Hematopoietic multipotent progenitor cell treated with erythropoietin and hydrocortisone succinate and interleukin-3 and kit ligand, for 6 days (in vitro differentiated cells): ENCODE measurements at places on chromosomes 6 and 20.

DNA sequence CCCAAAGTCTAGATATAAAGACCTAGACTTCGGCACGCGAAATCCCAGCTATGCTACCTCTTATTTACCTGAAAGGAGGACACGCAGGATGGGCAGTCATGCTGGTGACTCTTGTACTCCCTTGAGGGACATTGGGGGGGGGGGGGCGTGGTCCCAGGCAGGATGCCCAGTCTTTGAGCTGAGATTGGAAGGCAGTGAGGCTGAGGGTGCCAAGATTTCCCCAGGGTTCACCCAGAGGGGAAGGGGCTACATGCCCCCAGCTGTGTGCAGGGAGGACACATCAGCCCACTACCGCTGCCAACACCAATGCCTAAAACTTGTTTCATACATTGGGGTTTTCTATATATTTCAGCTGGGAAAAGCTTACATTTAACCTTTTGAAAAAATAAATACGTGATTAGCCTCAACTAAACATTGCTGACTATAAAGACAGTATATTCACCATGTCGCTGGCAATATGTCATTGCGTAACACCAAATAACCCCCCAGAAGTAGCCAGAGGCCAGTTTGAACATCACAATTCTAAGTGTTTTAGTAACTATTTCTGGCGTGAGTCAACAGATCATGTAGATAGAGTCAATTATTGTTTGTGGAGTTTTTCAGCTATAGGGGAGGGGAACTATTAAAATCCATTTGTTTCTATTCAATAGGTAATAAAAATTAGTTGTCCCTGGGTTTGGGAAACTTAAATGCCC is 21.6 kb downstream of the MGME1 start:
- DNase-seq, result no peak

DNA sequence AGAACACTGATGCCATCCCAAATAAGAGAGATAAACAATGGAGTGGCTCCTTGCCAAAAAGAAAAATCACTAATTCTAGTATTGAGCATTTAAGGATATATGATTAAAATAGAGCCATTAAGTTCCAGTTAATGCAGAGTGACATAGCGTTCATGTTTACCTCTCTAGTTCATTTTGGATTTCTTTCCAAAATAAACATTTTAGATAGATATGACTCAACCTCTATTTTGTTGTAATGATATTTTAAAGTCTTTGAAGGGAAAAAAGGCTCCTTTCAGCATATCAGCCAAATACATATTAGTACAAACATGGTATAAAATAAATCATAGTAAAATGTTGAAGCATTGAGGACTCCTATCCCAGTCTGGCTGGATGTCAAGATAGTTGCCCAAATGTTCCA is 33.4 kb downstream of the RWDD2A start:
- DNase-seq, result no peak

DNA sequence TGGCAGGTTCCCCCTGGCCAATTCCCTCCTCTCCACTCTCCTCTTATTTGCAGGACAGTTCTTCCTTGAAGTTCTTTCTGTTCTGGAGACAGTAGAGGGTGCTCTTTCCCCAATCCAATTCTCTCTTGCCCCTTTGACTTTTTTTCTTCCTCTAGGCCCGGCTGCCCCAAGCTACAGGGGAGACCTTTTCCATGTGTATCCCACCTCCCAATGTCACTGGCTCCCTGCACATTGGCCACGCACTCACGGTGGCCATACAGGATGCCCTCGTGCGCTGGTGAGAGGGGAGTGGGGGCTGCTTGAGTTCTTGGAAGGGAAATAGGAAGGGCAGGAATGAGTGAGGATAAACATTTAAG is 1.5 kb downstream of the VARS2 start:
- peak; percentile 87 for DNase-seq

GRCh38 chr6:31620586-31621319 is at the start of gene PRRC2A:
TSS of gene PRRC2A (plus strand) at chr6:31620715. CDS start at chr6:31622790, 2,075 bp downstream.
- DNase-seq, result peak; percentile 91

DNA sequence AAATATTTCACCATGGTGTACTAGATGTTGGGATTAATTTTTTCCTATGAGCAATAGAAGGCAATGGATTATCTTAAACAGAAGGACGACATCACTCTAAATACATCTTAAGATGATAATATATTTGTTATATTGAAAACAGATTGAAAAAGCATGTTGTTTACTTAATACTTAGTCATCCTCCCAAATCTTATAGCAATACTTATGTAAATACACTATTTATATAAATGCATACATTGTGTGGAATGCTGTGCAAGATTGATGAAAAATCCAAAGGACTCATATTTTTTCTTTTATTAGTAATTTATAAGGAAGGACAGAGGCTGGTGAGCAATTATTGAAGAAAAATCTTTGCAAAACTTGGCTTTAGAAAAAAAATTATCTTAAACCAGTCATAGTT is 593.5 kb downstream of the MMUT start:
- no peak for DNase-seq

DNA sequence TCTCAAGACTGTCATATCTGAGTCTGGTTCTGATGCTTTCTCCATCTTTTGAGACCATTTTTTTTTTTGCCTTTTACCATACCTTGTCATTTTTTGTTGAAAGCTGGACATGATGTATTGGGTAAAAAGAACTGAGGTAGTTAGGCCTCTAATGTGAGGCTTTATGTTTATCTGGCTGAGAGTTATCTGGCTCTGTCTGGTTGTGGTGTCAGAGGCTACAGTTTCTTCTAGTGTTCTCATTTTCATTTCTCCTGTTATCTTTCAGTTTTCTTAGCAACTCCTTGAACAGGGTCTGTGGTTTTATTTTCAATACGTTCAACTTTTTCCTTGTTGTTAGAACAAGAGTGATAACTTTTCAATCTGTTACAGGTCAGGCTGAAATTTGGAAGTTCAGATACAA is 49.2 kb upstream of the ATXN1 start:
- DNase-seq, result peak; percentile 29

GRCh38 chr6:89371849-89372505 is 19.5 kb upstream of the UBE2J1 start:
- DNase-seq, result peak; percentile 91

GRCh38 chr20:34305333-34306230 is 2.4 kb upstream of the AHCY start:
- no peak for DNase-seq

GRCh38 chr20:2252419-2252997 is 43.3 kb upstream of the TGM3 start:
- no peak for DNase-seq

GRCh38 chr6:131013495-131013894 is 49.5 kb downstream of the EPB41L2 start:
- no peak for DNase-seq

- peak; percentile 64 for DNase-seq
Measured at GRCh38 chr6:13488015-13488895, 855 bp upstream of the GFOD1 start.

- no peak for DNase-seq
Measured at GRCh38 chr6:19879663-19880062, 42.5 kb downstream of the ID4 start.

DNA sequence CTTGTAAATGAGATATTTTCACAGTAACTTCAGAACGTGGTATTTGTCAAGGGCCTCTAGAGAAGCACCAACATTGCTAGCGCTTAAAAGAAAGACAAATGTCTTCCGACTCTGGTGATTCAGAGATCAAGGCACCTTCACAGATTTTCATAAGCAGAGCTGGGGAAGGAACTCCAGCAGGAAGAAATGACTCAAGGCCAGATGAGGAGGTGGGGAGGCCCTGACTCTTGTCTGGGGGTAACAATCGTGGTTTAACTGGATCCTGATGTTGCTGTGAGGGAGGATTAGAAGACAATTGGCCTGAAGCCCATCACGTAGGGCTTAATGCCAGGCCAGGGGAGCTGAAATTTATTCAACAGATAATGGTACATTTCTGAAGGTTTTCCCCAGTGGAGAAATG is 122.9 kb upstream of the QKI start:
- DNase-seq, result no peak

- DNase-seq, result no peak
Measured at GRCh38 chr6:328136-328670, 35.9 kb downstream of the DUSP22 start.

DNA sequence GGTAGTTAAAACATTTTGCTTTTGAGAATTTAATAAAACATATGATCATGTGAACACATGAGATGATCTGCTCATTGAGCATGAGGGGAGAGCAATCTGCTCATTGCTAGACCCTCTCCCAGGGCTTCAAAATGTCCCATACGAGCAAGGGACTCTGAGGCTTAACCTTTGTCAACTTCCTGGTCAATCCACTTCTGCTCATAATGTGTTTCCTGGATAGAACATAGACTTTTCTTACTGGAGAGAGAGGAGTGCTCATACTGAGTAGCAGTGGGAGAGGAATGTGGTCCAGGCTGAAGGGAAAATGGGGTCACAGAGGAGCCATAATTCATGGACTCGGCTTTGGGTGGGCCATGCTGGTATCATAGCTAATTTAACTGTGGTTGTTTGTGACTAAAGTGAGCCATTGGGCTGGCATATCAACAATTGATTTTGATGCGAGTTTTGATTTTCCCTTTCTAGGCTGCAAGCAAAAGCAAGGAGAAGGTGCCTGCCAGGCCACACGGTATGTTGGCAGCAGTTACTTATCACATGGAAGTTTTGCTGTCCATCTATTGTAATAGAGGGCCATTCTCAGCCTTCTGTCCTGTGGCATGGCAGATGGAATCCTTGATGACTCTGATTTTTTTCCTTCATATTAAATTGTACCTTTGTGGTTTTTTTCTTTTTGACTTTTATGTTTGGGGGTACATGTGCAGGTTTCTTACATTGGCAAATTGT is 20.8 kb upstream of the ADGRF4 start:
- no peak for DNase-seq

- no peak for DNase-seq
Measured at GRCh38 chr20:6606651-6607050, 160.8 kb upstream of the BMP2 start.

DNA sequence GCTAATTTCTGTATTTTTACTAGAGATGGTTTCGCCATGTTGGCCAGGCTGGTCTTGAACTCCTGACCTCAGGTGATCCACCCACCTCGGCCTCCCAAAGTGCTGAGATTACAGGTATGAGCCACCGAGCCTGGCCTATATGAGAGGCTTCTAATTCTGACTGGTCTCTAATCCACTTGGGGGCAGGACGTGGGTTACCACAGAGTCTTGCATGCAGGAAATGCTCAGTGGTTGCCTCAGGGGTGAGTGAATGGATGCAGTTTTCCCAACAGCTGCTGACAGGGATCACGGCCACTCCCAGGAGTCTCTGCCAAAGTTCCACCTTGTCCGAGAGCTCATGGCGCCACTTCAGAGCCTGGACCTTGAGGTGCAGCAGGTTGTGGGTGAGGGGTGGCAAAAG is 6.4 kb upstream of the FANCE start:
- no peak for DNase-seq

- no peak for DNase-seq
Measured at GRCh38 chr20:47019121-47019824, 124.6 kb downstream of the EYA2 start.

DNA sequence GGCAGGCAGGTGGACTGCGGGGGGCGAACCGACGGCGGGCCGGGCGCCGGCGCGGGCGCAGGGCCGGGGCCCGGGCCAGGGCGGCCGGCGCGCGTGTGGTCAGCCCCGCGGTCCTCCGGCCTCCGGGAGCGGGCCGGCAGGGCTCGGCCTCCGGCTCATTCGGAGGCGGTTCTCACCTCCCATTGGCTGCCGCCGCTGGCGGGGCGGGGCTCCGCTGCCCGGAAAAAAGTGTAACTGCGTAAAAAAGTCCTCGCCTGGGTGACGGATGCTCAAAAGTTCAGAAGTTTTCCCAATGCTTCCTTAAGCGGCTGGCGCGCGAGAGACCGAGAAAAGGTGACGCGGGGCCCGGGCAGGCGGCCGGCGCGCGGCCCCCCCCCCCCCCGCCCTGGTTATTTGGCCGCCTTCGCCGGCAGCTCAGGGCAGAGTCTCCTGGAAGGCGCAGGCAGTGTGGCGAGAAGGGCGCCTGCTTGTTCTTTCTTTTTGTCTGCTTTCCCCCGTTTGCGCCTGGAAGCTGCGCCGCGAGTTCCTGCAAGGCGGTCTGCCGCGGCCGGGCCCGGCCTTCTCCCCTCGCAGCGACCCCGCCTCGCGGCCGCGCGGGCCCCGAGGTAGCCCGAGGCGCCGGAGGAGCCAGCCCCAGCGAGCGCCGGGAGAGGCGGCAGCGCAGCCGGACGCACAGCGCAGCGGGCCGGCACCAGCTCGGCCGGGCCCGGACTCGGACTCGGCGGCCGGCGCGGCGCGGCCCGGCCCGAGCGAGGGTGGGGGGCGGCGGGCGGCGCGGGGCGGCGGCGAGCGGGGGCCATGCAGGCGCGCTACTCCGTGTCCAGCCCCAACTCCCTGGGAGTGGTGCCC is at the start of gene FOXC1:
FOXC1 (plus strand) TSS at position 268 of the 849 bp plus-strand sequence; CDS start at position 799, 531 bp downstream.
- DNase-seq, result peak; percentile 56

DNA sequence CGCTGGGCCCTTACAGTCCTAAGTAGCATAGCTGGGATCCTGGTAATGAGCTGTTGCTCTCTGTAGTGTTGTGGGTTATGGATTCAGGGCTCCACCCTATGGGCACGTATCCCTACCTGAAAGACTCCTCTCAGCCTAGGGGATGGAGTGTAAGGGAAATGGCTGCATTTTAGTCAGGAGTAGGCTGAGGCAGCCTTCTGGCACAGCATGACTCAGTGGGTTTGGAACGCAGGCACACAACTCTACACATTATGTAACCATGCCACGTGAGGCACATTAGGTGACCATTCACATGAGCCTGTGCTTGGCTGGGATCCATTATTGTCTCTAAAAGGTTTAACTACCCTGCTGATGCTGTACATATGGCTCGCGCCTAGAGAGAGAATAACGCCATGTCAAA is 27.8 kb downstream of the HDDC2 start:
- DNase-seq, result no peak

DNA sequence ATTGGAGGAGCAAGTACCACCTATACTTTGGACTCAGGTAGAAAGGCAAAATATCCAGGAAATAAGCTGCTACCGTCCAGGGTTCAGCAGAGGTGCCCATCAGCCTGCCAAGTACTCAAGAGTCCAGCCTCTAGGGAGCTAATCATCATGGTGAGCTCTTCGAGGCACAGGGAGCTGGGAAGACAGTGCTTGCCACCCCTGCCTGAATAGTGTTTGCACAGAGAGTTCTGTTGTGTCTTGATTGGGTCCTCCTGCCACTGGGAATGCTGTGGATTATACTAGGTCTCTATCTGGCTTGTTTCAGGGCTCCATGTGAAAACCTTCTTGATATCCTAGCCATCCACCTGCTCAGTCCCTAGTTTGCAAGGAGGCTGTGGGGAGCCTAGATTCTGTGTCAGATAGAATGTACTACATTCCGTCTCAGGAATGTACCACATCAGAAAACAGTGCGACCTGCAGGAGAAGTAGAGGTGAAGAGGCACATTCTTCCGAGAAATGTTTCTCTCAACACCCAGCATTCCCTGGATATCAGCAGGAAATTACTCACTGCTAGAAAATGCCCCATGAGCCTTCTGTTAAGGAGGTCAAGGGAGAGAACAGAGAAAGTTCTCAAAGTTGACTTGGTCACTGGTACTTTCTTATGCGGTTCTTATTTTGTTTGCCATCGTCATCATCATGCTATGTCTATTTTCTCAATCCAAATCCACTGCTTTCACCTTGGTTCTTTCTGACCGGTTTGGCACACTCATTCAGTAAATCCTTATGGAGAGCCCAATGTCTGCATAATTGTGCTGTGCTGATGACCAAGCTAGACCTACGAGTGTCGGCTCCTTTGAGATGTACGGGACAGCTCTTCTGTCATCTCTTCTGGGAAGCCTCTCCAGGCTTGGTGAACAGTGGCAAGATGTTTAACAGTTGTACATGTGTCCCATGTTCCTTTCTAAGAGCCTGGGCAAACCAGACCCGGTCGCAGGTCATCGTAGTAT is 30.7 kb downstream of the PTPN1 start:
- no peak for DNase-seq

- DNase-seq, result no peak
Measured at GRCh38 chr20:53126185-53126584, 154.0 kb downstream of the TSHZ2 start.
